Posterior cingulate gyrus (tissue), 11 donors: ENCODE measurements at places on chromosomes 5 and 9.

DNA sequence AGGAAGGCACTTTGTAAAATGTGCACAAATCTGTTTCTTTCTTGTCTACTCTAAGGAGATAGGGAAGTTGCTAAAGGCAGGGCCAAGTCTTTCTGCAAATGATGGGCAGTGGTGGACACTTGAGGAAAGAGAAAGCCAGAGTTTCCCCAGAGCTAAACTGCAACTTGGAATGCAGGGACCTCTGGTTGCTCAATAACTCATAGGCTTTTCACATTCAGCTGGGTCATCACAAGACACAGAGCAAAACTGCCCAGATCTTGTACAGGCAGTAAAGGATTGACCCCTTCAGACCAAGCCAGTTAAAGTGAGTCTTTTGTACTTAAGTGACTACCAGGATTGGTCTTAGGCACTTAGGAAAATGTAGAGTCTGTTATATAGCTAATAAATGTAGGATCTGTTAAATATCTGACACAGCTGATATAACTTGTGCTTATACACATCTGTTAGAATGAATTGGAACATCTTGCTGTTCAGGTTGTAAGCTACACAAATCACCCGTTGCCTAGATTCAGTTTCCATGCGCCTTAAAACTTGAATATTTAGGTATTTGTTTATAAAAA, 13.5 kb upstream of the AGXT2 start:
- DNase-seq, result no peak

DNA sequence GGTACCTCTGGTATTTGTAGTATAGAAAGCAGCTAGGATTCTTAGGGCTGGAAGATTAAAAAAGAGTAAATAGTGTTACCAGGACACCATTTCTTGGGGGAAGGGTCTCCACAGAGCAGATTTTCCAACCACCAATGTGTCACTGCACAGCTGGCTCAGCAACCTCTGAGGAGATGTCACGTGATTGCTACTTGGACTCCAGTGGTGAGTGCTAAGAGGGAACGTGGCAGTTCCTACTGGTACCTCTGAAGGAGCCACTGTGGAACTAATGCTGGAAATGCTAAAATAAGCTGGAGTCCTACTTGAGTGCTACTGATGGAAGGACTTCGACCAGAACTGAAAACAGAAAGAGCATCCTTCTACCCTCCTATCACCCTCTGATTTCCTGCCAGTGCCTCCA, 36.1 kb upstream of the SPDL1 start:
- no peak for DNase-seq

DNA sequence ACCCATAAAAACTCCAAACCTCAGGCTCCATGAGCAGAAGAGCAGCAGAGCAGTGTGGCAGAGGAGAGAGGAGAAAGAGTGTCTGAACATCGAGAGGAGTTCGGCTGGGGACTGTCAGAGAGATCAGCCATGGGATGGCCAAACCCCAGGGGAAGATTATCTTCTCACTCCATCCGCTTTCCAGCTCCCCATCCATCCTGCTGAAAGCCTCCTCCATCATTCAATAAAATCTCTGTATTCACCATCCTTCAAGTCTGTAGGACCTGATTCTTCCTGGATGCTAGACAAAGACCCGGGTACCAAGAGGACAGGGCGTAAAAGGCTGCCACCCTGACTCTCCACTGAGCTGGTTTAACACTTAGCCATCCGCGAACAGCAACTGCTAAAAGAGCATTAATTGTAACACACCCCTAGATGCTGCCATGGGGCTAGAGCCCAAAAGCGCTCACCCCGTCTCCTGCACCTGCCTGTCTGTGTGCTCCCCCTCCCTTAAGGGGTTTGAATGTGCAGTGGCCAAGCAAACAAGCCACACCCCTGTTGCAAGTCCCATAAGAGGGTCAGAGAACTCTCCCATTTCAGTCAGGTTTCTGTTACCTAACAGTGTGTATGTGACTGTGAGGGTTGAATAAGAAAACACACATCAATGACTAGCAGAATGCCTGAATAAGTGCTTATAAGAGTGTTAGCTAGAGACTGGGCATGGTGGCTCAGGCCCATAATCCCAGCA, 13.9 kb upstream of the SELENOP start:
- no peak for DNase-seq

DNA sequence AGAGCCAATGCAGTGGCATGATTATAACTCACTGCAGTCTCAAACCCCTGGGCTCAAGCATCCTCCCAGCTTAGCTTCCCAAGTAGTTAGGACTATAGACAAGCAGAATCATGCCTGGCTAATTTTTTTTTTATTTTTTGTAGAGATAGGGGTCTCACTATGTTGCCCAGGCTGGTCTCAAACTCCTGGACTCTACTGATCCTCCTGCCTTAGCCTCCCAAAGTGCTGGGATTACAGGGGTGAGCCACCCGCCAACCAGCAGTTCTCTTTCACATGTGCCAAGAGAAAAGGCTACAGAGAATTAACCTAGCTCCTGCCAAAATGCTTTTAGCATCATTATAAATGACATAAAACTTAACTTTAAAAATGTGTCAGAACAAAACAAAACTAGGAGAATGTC, 8.1 kb downstream of the AK3 start:
- no peak for DNase-seq

GRCh38 chr9:89753472-89754055, 148.8 kb downstream of the GADD45G start:
- DNase-seq, result no peak

DNA sequence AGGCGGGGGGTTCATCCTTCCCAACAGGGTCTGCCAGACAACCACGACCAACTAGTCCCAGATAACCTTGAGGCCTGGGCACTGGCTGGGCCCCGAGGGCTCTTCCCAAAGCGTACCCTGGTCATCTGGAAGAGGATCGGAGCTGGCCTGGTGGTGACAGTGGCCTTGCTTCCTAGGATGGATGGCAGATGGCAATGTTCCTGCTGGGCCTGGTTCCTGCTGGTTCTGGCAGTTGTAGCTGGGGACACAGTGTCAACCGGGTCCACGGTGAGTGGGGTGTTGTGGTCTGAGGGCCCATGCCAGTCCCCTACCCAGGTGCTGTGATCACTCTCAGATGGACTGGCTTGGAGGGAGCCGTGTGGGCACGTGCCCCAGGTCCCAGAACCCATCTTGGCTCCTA, 2.0 kb downstream of the ADAMTSL2 start:
- no peak for DNase-seq

DNA sequence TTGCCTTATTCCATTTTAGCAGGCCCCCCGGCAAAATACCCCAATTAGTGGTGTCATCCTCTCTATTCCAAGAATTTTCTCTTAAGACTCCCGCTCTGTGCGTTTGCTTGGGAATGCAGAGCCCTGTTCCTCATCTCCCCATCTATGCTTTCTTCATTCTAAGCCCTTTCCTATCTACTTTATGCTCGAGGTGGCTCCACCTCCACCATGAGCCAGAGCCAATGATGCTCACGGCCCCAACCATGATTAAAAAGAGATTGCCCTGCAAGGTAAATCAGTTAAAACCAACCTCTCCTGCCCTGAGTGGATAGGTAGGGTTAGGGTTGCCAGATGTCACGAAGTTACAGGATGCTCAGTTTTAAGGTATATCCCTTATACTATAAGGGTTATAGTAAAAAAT, 677 bp upstream of the TXNDC15 start:
- no peak for DNase-seq

- no peak for DNase-seq
Measured at GRCh38 chr5:69364850-69365249, 4.5 kb downstream of the AK6 start.

- no peak for DNase-seq
Measured at GRCh38 chr5:91271999-91272398, 111.1 kb downstream of the ARRDC3 start.

- no peak for DNase-seq
Measured at GRCh38 chr9:134489621-134490408, 151.8 kb upstream of the COL5A1 start.

GRCh38 chr5:76046741-76047140, 36.4 kb upstream of the SV2C start:
- DNase-seq, result no peak

GRCh38 chr9:95999390-95999789, 123.9 kb downstream of the ERCC6L2 start:
- DNase-seq, result no peak

DNA sequence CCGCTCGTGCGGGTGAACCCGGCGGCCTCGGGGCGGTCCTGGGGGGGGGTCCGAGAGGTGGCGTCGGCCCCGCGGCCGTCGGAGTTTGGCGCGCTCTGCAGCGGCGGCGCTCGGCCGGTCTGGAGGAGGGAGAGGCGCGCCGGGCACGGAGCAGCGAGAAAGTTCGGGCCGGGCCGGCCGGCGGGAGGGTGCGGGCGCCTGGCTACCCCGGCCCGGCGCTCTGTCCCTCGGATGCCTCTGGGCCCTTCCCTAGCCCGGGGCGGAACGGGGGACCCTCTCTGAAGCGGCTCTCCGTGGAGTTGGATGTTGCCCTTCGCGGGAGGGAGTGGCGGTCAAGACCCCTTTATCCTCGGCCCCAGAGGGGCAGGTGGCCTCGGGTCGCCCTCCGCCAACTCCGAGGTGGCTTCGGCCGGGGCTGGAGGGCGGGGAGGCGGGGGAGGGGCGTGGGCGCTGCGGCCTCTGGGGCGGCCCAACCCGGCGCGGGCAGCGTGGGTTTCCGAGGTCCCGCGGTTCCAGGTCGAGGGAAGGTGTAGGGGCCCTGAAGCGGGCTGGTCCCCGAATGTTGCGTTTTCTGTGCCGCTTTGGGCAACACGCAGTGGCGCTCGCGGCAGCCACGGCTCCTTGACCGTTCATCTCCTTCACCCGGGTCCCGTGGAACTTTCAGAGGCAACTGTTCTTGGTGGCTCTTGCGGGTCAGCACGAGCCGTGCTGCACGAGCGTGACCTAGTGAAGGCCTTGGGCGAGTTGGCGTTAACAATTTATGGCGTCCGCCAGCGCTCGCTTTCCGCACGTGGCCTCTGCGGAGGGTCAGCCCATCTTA, 290.5 kb downstream of the DOCK8 start:
- peak; percentile 81 for DNase-seq

- no peak for DNase-seq
Measured at GRCh38 chr9:92652461-92652860, 17.5 kb downstream of the IPPK start.

GRCh38 chr9:27870404-27870803, 297.1 kb upstream of the C9orf72 start:
- no peak for DNase-seq

- DNase-seq, result no peak
Measured at GRCh38 chr9:17068671-17069070, 66.2 kb upstream of the CNTLN start.

- no peak for DNase-seq
Measured at GRCh38 chr9:136944212-136944518, 373 bp downstream of the FBXW5 start.

- no peak for DNase-seq
Measured at GRCh38 chr5:16664368-16664767, 47.6 kb upstream of the RETREG1 start.

- DNase-seq, result no peak
Measured at GRCh38 chr9:76818271-76818670, 54.0 kb downstream of the PCA3 start.

- no peak for DNase-seq
Measured at GRCh38 chr9:128115187-128116103, 12.1 kb downstream of the PTGES2 start.

DNA sequence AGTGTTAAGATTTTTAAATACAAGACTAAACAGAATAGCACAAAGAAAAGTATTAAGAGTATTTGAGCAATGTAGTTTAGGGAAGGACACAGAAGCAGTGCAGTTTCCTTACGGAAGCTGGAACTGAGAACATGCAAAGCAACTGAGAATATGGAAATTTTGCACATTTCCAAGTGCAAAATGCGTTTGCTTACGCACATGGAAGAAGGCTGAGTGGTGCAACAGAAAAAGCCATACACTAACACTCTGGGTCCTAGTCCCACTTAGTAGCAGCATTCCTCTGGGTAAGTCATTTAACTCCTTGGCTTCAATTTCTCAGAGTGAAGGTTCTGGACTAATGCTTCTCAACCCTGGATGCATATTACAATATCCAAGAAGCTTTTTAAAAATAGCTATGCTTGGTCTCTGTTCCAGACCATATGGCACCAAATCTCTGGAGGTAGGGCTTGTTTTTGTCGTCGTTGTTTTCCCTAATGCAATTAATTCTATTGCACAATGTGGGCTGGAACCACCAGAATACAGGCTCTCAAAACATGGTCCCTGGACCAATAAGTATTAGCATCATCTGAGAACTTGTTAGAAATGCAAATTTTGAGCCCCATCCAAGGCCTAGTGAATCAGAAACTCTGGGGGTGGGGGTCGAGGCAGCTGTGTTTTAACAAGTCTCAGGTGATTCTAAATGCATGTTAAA, 65.2 kb upstream of the DEPDC1B start:
- DNase-seq, result no peak

DNA sequence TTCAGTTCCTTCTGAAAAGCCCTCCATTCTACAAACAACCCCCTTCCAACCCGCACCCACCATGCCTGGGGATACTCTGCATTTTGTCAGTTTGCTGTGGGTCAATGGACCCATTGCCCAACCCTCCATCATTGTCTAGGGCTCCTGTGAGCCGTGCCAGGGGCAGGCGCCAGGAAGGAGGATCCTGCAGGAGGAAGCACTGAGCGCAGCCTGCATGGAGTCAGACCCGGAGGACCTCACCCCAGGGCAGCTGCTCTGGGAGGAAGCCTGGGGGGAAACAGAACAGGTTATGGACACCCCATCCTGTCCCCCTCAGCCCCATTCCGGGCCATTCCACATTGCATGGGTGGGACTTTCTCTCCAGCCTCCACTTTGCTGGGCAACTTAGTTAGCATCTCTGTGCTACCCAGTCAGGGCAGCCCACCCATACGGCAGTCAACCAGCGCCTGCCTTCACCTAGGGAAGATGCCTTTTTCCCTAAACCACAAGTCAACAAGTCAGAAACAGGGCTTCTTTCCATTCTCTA, 48.6 kb upstream of the VDAC1 start:
- no peak for DNase-seq

DNA sequence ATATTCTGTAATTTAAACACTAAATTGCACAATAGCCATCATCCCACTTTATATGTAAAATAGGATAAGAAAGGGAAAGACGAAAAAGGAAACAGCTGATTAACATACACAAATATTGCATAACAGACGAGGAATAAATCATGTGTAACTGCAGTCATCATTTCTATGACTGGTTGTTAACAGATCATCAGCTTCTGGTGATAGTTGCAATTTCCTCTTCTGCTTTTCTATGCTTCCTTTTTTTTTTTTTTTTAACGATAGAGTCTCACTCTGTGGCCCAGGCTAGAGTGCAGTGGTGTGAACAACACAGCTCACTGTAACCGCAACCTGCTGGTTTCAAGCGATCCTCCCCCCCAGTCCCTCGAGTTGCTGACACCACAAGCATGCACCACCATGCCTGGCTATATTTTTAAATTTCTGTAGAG, 22.5 kb upstream of the JAKMIP2 start:
- DNase-seq, result no peak

- no peak for DNase-seq
Measured at GRCh38 chr9:134784577-134785305, 95.9 kb upstream of the FCN2 start.

- no peak for DNase-seq
Measured at GRCh38 chr5:174396541-174396940, 327.8 kb upstream of the MSX2 start.

GRCh38 chr5:142314606-142315005, 10.2 kb downstream of the SPRY4 start:
- no peak for DNase-seq
